GM06990 (cell line): ENCODE measurements at places on chromosomes 5 and 9.

DNA sequence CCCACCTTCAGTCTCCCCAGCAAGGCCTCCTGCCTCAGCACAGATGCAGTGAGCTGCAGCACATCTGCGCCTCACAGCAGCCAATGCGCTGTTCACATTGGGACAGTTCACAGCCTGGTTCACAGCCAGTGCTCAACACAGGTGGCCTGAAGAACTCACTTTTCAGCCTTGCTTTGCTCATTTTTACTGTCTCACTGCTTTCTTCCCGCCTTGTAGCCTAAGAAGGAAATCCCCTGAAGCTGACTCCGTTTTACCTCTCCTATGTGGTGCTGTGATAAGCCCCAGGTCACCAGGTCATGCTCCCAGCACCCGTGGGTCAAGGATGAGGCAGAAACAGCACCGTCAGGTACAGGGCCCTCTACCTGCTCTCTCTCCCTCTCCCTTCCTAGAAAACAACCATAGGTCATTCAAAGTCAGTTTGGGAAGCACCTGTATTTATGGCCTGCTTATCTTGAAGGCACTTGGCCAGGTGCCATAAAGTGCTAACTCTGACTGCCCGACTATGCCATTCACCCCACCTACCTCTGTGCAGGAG is 1.1 kb downstream of the GCNT4 start:
- DNase-seq, result no peak

DNA sequence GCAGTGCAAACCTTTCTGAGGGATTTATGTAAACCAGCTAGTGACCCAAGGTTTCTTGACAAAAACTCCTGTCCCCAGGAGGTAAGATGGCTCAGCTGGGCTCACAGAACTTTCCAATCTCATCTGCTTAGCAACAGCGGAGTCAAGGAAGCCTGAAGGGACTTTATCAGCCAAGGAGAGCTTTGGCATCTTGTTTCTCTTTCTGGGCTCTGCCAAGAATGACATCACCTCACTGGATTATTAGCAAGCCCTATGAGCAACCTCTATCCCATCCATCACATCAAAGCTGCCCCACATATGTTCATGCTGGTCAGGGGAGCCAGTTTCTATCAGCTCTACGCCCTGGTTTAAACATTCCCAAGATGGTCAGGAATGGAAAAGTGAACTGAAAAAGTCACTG is 461.3 kb downstream of the ENC1 start:
- no peak for DNase-seq

GRCh38 chr9:97786341-97786740 is 66.7 kb upstream of the FOXE1 start:
- no peak for DNase-seq

DNA sequence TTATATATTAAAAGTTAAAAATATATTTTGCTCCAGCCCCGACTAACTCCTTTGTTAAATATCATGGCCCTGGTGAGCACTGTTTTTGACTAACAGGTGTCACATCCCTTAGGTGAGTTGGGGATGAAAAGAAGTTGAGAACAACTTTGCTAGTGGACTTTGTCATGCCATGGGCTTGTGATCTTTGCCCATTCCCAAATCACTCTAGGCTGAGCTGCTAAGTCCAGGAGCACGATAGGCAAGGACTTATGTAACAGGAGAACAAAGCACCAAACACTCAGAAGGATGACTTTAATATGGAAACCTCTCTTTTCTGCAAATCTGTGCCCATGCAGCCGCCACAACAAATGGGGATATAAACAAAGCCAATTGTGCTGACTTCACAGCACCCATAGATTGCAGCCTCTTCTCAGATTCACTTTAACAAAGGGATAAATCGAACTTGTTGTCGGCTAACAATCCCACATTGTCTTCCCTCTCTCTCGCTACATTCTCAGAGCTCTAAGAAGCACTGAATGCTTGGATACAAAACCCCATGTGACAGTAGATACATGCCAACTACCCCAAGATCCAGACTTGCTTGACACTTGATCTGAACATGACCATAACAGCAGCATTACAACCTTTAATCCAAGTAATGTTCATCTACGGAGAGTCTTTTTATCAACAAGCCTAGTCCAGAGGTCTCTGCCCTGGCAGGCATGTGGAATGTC is 86.8 kb upstream of the CD180 start:
- DNase-seq, result no peak

GRCh38 chr9:101449071-101449721 is 13.6 kb upstream of the ALDOB start:
- peak; percentile 75 for DNase-seq

DNA sequence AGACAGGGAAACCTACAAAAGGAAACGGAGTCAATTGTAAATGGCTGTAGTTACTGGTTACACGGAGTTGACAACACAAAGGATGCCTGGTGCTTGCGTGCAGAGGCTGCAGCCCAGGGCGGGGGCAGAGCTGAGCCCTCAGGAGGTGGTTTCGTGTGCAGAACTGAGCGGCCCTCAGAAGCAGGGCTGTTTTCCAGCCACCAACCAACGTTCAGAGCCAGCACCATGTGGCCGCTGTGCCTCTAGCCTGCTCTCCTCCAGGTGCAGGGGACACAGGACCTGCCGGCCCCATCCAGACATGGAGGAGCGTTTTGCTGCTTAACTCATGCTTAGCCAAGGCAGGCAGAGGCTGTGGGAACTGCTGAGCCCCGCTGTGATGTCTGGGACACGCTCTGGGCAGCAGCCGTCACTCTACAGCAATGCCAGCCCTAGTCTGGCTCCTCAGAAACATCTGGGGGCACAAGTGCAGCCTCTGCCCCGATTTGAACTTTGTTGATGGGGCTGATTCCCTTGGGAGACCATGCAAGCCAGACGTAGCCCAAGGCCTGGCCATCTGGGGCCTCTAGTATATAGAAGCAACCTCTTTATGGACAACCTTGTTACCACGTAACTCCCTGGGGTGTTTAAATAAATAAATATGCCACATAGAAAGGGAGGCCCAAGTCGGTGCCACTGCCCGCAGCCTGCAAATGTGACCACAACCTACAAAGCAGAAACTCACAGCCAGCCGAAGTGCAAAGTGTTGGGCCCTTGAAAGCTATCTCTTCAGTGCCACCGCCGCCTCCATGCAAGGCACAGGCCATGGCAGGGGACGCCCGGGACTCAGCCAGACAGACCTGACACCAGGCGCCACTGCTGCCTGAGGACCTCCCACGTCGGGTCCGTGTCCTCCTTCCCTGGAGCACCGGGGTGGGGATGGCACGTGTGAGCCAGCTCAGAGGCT is 42.1 kb downstream of the NKD2 start:
- DNase-seq, result no peak

DNA sequence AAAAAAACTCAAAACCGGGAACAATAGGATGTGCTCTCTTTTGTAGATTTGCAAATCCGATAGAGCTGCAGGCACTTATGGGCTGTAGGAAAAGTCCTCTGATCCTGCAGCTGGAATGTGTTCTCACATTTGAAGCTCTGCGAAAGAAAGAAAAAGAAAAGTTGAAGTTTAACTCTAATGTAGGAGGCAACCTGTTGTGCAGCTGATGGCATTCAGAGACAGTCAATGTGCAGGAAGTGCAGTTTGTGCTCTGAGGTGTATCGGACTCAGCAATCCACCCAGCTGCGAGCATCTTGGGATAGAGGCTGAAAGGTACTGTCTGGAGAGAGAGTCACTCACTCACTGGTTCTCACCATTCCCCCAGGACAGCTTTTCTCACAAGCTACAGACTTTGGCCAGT is 339.2 kb downstream of the AGTPBP1 start:
- no peak for DNase-seq

DNA sequence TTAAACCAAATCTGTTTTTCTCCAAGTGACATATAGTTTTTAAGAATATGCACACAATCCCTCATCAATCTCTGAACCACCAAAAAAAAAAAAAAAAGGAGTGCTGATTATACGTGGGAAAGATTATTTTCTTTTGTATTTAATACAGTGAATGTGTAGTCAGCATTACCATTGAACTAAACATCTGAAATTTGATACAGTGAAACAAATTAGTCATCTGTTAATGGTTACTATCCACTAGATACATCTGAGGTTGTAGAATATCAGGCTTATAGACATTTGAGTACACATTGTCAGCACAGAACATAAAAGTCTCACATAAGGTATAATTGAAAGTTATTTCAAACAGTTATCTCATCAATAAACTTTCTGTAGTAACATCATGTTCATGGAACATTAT is 87.0 kb downstream of the SLF1 start:
- no peak for DNase-seq

- DNase-seq, result no peak
These were observed 268.4 kb downstream of the MAN2A1 start for GRCh38 chr5:109958082-109958481.

GRCh38 chr9:125425170-125425897 is 163.7 kb downstream of the GAPVD1 start:
- DNase-seq, result no peak

DNA sequence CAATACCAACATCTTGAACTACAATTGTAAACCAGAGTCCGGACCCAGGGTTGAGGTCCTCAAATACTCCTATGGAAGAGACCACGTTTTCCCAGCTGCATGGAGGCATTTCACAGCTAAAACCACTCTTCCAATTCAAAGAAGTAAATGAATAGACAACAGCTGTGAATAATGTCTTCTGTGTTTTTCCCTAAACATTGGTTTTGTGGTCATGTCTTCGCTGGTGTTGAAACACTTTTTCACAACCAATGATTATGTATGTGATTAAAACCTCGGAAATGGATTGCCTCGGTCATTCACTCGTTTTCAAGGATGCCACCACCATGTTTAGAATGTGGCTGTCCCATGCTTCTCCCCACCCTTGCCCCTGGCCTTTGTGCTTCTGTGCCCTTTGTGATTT is 9.4 kb upstream of the TENT4A start:
- no peak for DNase-seq

DNA sequence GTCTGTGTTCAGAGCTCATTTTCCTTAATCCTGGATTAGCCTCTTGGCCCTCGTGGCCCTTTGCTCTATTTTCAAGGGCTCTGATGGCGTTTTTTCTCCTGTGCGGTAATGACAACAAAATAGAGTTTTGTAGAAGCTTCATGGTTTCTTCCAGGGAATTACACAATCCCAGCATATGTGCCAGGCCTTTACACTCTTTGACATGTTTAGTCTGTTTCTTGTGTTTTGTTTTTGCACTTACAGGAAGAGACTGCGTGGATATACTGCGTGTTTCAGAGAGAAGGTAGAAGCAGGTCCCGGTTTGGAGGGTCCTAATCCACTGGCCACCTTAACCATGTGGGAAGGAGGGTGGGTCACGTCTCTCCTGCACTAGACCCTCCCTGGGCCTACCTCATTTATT is 400.2 kb upstream of the IRX4 start:
- no peak for DNase-seq

- no peak for DNase-seq
These were observed 484.8 kb downstream of the EBF1 start for GRCh38 chr5:158614951-158615350.

GRCh38 chr5:55481293-55481855 is 53.4 kb downstream of the PLPP1 start:
- no peak for DNase-seq

GRCh38 chr9:81113453-81114124 is 575.8 kb downstream of the TLE1 start:
- DNase-seq, result no peak

GRCh38 chr5:10518347-10518746 is 45.5 kb upstream of the ANKRD33B start:
- no peak for DNase-seq

GRCh38 chr5:63959177-63959982 is 2.9 kb downstream of the HTR1A start:
- no peak for DNase-seq

DNA sequence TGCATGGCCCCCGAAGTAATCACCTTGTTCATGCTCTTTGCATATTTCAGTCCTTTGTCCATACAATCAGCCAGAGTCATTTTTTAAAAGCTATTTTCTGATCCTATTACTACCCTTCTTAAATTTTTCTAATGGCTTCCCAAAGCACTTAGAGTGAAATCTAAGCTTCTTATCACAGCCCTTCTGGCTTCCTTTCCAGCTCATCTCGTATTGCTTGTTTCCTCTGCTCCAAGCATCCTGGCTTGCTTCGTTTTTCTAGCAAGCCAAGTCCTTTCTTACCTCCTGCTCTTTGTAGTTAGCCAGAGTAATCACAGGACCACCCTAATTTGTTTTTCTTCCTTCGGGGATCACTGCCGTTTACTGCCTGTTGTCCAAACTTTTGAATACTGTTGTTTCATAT is 453.3 kb downstream of the KIF4B start:
- DNase-seq, result no peak

DNA sequence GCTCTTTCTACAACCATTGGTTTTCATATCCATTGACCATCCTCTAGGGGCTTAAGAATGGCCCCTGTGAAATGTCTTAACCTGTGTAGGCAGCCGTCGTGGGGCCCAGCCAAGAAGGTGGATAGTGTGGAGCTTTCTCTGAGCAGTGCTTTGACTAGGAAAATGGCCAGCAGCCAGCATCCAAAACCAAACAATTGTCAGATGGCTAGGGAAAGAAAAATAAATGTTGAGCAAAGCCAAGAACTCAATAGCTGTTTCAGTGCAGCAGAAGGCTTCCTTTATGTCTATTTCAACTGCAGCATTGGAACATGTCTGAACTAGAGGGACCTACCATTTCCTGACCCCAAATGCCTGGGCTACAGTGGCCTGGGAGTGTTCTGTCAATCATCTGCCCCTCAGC is 374.9 kb downstream of the TLE4 start:
- no peak for DNase-seq

- DNase-seq, result peak; percentile 78
These were observed 654 bp downstream of the PURA start for GRCh38 chr5:140114341-140115185.

GRCh38 chr5:143235423-143235822 is 168.1 kb downstream of the NR3C1 start:
- no peak for DNase-seq

- no peak for DNase-seq
These were observed 174.6 kb downstream of the GOLPH3 start for GRCh38 chr5:31999470-31999869.
